ENCODE measurements at places on chromosomes 4 and X.

- DNase-seq: no peak
Measured at GRCh38 chr4:11232015-11232414, 196.7 kb downstream of the HS3ST1 start.

DNA sequence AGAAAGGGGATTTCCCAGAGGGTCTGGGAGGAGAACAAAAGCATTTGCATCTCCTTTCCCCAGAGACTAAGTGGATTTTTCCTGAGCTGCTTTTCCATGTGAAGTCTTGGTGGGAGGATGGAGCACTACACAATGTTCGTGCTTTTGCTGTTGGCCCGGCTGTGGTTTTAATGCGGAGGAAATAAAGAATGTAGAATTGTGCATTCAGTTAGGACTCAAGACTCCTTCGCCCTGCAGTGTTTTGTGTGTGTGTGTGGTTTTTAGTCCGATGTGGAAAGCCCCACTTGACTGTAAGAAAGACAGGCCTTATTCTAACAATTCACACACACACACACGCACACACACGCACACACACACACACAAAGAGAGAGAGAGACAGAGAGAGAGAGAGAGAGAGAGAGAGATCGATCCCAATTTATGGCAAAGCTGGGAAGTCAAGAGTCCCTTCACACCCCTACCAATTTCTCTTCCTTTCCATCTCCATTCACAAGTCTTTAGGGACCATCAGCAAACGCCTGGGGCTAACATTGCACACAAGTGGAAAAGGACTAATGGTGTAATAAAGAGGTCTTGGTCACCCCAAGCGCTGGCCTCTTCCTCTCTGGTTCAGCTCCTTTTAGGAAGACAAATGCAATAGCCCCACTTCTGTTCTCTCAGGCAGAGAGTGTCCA, 44.2 kb downstream of the CLDN34 start:
- DNase-seq: no peak

DNA sequence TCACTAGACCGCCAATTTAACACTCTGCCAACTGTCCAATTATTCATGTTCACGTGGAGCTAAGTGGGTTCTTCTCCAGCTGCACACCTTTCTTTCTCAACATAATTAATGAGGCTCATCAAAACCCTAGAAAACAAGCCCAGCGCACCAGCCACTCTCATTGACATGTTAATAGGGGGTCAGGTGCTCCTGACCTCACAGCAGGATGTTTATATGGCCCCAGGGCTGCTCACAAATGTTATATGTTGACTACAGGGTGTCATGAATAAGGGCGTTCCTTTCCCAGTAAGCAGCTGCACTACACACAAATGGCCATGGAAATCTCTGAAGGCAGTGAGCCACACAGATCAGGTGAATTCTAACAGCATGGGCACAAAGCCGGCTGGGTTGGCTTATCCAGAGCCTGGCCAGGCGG, 209.8 kb downstream of the MGST2 start:
- DNase-seq: no peak

GRCh38 chrX:12488771-12489170, 302.4 kb upstream of the PRPS2 start:
- DNase-seq: no peak

- no peak for DNase-seq
Measured at GRCh38 chrX:40177117-40177430, 79.3 kb upstream of the BCOR start.

- no peak for DNase-seq
Measured at GRCh38 chr4:88054229-88054628, 46.8 kb downstream of the PKD2 start.

- DNase-seq: no peak
Measured at GRCh38 chrX:119238557-119238956, 2.5 kb downstream of the PGRMC1 start.

GRCh38 chrX:23387550-23388184, 53.0 kb downstream of the PTCHD1 start:
- no peak for DNase-seq

DNA sequence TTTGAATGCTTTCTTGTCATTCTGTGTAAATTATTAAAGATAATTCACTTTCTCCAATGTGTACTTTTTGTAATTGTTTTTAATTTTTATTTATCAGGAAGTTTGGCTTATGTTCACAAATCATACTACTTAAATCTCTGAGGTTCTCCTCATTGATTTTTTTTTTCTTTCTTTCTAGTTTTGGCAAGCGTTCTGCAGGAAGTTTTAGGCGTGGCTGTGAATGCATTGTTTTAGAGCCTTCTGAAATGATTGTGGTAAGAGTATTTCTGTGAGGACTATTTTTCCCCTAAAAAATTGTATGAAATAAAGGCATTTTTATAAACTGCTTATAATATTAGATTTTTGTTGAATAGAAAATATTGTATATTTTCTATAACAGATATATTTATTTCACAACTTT, 135.8 kb downstream of the RAPGEF2 start:
- DNase-seq: no peak

DNA sequence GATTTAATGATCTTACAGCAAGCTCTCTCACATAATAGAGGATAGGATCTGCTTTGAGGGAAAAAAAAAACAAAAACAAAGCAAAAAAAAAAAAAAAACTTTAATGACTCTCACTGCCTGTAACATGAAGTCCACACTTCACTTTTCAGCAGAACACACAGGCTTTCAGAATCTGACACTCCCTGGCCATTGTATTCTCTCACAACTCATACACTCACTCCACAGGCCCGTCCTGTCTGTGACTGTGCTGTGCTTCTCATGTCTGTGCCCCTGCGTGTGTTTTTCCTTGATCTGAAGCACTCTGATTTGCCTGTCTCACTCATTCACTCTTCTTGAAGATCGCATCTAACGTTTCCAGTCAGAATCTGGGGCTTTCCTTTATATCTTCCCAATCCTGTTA, 460.8 kb downstream of the TMA16 start:
- DNase-seq: no peak

DNA sequence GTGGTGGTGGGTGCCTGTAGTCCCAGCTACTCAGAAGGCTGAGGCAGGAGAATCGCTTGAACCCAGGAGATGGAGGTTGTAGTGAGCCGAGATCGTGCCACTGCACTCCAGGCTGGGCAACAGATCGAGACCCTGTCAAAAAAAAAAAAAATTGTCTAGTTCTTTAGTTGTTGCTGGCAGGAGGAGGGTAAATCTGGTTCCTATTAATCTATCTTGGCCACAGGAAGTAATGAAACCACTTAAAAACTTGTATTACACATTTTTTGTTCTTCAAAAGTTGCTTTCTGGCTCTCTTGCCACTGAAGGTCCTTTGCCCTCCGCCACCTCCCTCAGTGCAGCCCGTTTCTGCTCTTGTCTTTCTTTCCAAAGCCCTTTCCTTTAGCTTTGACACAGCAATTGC, 102.9 kb upstream of the ARSJ start:
- DNase-seq: no peak

Measured in stimulated activated CD8-positive, alpha-beta memory T cell treated with anti-CD3 and anti-CD28 coated beads, Interleukin-2, amount 100 ng/mL, for 1 hour (primary cell).